ENCODE measurements at places on chromosomes 3 and 15. TPM values are rescaled to one million over a fixed set of nuclear protein-coding genes. Genes with fewer than 3 reads are reported as not detected.

GRCh38 chr3:60743631-60744164, 507.6 kb downstream of the FHIT start:
- no peak for DNase-seq

- no peak for DNase-seq
Observed at GRCh38 chr3:11562277-11562881, 81.3 kb downstream of the VGLL4 start.

GRCh38 chr3:102036017-102036416, 186.7 kb downstream of the NFKBIZ start:
- no peak for DNase-seq

GRCh38 chr3:53192608-53193007, 31.6 kb downstream of the PRKCD start:
- DNase-seq, result no peak

DNA sequence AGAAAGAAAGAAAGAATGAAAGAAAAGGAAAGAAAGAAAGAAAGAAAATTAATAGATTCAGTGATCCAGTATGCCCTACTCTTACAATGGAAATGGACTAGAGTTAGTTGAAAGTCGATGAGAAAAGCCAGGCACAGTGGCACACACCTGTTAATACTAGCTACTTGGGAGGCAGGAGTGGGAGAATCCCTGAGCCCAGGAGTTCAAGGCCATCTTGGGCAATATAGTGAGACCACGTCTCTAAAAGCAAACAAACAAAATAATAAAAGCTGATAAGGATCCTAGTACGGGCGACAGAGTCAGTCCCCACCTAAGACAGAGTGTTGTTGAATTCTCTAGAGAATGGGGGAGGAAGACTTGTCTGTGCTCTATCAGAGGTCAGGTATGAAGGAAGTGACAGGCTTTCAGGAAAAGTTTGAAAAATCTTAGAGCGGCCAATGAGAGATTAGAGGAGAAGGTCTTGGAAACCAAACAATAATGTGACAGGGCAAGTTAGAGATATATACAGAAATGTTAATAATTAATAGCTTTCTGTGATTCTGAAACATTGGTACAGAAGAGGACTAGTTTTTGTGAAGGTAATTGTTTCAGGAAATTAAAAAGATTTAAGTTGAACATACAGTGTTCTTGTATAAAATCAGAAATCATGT, 117.9 kb upstream of the PTX3 start:
- no peak for DNase-seq

DNA sequence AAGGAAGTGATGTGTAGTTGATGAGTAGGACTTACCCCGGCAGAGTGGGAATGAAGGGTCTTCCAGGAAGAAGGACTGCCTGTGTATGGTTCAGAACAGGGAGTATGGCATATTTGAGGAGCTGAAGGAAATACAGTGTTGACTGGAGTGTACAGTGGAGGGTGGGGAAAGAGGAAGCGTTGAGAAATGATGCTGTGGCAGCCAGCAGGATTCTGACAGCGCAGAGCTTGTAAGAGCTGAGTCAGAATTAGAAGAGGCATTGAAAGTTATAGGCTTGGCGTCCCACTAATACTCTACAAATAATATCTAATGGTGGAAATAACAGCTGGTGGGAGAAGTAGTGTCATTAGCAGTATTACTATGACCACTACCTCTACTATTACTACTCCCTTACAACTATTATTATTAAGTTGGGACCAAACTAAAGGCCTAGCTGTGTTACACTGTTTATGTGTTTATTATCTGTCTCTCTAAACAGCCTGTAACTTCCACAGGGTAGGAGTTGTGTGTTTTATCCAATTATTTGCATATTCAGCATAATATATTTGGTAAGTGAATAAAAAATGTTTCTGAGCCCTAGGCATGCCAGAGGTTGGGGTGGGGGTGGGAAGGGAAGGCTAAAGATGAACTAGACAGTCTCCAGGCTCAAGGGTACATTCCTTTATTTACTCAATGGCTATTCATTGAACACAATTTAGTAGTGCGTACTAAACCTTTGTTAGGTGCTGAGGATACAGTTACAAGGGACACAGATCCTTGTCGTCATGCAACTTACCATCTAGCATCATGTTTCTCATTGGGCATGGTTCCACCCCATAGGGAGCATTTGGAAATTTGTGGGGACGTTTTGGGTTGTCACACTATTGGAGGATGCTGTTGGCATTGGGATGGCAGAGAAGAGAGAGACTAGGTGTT, 428.8 kb upstream of the ONECUT1 start:
- no peak for DNase-seq

GRCh38 chr3:125267460-125267859, 54.9 kb upstream of the SLC12A8 start:
- no peak for DNase-seq

- peak; percentile 32 for DNase-seq
Observed at GRCh38 chr3:87260270-87260669, 16.1 kb downstream of the POU1F1 start.

- peak; percentile 9 for DNase-seq
Observed at GRCh38 chr3:12507591-12508281, 23.5 kb downstream of the TSEN2 start.

Gene SPINK8
- total RNA-seq, result not detected

Gene SMAD6
- total RNA-seq, result 7.5 TPM

Gene TNNC1
- not detected for total RNA-seq

Gene GREM1
- total RNA-seq, result 0.13 TPM
